ENCODE measurements at places on chromosomes 1 and 21. TPM values are rescaled to one million over a fixed set of nuclear protein-coding genes. Genes with fewer than 3 reads are reported as not detected.

Gene ANGPTL7
- 1.6 TPM for total RNA-seq

Gene ARHGEF16
- 110 TPM for total RNA-seq

Gene RER1
- 69.6 TPM for total RNA-seq

Gene PAQR6
- total RNA-seq: 2.9 TPM

Gene CCDC185
- total RNA-seq: not detected

Gene CCDC181
- total RNA-seq: 0.87 TPM
